ENCODE measurements at places on chromosomes 12 and 14. TPM values are rescaled to one million over a fixed set of nuclear protein-coding genes. Genes with fewer than 3 reads are reported as not detected.

Gene PLBD2
- 40.7 TPM for total RNA-seq

Gene EMC9
- total RNA-seq, result 17.8 TPM

Gene TBPL2
- not detected for total RNA-seq

Gene GLS2
- total RNA-seq, result not detected

Gene TMEM117
- 8.2 TPM for total RNA-seq

Gene BEGAIN
- not detected for total RNA-seq

Gene KLC1
- total RNA-seq, result 219 TPM

Gene PIP4K2C
- 8.8 TPM for total RNA-seq

Gene PHC1
- 8.5 TPM for total RNA-seq

Measured in smooth muscle cell of bladder (primary cell).